ENCODE measurements at places on chromosomes 5 and 9. TPM values are rescaled to one million over a fixed set of nuclear protein-coding genes. Genes with fewer than 3 reads are reported as not detected.

The PKD2L2 gene
- total RNA-seq: not detected

The CDKN2B gene
- total RNA-seq: 10.0 TPM

The SLC25A2 gene
- 2.0 TPM for total RNA-seq

The NRG2 gene
- 2.3 TPM for total RNA-seq

- no peak for DNase-seq
Measured at GRCh38 chr5:36396640-36397039, 94.9 kb upstream of the RANBP3L start.

DNA sequence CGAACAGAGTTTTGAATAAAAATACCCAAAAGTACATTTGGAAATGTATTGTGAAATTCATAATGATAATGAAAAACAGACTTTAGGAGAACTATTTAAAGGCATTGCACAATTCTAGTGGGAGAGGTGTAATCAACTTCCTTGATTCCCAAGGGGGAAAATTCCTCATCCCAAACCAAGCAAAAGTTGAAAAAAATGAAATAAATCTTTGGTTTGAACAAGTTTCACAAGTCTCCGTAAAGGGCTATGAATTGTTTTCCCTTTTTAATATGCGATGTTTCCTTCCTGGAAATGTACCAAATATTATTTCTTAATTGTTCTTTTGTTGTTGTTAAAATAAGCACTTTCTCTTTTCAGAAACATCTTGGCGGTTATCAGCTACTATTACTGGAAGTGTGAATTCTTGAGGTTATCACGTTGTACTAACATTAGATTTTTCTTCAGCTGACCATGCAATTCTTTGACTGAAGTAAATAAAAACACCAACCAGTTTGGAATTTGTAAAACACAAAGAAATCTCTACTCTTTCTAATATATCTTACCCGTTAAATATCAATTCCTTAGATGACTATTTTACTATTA is 59.3 kb downstream of the SVEP1 start:
- no peak for DNase-seq

DNA sequence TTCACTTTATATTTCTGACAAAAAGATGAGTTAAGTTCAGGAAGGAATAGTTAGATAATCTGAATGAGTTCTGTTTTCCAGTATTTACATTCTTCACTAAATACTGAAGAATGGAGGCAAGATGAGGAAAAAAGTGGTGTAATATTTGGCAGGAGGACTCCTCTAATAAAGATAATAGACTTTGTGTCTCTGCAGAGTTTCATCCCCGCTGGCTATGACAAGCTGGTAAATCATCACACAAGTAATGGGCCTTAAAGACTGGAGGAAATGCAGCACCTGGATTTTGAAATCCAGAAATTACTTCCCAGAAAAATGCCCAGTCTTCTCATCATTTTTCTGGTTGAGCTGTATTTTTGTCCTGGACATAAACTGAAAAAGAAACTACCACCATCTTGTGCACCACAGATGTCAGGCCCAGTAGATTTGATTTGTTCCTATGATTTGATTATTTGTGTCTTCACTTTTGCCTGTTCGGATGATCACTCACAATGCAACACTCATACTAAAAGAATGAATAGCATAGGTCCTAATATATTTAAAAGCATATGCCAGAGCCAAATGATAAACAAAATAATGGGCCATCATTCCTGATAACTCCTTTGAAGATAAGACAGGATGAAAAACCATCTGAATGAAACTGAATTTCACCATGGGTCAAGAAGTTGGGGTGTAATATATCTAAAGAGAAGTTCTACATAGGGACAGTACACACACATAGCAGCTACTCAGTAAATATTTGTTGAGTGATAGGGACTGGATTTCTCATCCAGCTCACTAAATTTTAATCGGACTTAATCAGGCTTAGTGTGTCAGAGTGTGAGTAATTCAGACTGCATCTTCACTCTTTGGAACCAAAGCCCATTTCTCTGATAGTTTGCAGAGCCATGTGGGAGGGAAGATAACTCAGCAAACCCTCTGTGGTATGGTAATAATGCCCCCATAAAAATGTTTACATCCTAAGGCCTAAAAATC is 200.5 kb downstream of the HINT1 start:
- no peak for DNase-seq
